Activated T-helper 9 cell treated with anti-CD3 and anti-CD28 coated beads, Interleukin-2, amount 50 U/mL, for 16 hours (primary cell): ENCODE measurements at places on chromosomes 5 and 9.

DNA sequence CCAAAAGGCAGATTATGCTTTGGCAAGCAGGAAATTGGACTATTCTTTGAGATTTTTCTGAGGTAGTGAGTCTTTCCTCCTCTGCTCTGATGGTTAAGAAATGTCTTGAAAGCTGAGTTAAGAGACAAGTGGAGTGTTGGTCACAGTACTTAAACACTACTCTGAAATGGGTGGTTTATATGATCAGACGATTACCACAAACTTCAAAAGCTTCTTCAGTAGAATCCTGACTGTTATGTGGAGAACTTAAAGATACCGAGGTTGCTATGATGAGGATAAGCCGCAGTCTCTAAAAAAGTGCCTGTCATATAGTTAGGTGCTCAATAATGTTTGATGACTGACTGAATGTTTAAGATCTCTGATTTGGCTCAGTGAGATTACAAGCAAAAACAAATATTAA is 24.3 kb downstream of the GCNT4 start:
- no peak for DNase-seq

- DNase-seq, result no peak
Observed at GRCh38 chr9:121748074-121748473, 96.6 kb downstream of the DAB2IP start.

DNA sequence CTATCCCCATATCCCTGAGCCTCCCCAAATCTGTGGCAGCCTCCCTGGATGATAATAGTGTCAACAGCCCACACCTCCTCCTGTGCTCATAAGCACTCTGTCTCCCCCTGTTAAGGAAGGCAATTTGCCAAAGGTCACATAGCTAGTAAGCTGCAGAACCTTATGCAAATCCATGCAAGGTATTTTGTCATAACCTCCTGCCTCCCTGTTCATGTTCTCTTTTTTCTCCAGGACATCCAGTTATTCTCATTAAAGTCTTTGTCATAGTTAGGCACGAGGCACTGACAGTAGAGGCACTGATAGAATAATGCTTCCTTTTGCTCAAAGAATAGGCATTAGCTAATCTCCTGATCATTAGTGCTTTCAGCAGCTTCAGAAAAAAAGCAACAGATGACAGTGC is 10.2 kb upstream of the AUH start:
- no peak for DNase-seq

GRCh38 chr5:83277154-83277553 is 194.4 kb upstream of the VCAN start:
- DNase-seq, result no peak

DNA sequence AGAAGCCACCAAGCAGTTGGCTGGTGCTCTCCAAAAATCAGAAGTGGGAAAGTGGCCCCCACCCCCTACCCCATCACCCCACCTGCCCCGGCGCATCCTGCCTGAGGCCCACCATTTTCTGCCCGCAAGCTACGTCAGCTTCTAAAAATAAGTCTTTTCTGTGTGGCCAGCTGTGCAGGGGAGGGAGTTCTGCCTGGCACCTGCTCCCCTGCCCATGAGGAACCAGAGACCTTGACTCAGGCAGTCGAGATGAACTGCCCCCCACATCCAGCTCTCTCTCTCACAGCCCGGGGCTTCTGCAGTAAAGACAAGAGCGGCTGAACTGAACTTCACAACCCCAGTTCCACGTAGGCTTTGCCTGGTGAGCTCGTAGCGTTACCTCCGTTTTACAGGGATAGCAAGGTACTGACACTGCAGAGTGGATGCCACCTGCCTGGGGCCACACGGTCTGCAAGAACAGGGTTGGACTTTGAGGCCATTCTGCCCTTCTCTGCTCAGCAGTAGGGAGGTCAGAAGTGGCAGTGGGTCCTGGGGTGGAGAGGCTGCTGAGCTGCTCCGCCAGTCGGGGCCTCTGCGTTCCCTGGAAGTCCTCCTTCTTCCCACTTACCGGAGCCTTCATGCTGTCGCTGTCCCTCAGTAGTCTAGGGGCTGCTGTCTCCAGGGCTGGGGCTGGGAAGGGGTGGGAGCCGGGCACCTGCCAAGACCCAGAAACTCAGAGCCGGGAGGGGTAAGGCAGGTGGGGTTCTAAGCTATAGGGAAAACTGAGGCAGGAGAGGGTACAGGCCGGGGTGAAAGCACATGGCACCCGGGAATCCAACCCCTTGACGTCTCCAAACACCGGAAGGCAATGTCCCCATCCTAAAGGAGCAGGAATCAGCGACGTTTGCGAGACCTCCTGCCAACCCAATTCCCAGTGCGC is 781 bp downstream of the ST6GALNAC4 start:
- DNase-seq, result no peak

DNA sequence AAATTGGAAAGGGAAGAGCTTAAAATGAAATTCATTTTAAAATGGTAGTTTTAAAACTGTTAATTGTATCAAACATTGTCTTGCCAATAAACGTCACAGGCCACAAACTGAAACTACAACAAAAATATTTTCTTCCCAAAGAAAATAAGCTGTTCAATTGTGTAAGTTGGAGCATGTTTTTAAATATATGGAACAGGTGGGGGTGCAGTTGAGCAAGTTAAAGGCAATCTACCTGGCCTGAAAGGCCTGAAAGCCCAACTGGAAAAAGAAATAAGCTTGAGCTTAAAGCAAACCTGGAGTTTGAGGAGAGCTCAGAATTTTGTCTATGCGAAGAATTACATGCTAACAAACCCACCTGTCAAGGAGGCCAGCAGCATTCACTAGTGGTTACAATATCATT is 439.5 kb downstream of the ACTL7B start:
- no peak for DNase-seq

- no peak for DNase-seq
Observed at GRCh38 chr9:78669591-78669990, 372.7 kb downstream of the PSAT1 start.

- DNase-seq, result peak; percentile 55
Observed at GRCh38 chr5:923281-923873, 30.7 kb downstream of the TRIP13 start.

- DNase-seq, result no peak
Observed at GRCh38 chr9:112179816-112180215, 4.7 kb upstream of the SUSD1 start.

- DNase-seq, result no peak
Observed at GRCh38 chr9:113532809-113533190, 69.3 kb downstream of the RGS3 start.

DNA sequence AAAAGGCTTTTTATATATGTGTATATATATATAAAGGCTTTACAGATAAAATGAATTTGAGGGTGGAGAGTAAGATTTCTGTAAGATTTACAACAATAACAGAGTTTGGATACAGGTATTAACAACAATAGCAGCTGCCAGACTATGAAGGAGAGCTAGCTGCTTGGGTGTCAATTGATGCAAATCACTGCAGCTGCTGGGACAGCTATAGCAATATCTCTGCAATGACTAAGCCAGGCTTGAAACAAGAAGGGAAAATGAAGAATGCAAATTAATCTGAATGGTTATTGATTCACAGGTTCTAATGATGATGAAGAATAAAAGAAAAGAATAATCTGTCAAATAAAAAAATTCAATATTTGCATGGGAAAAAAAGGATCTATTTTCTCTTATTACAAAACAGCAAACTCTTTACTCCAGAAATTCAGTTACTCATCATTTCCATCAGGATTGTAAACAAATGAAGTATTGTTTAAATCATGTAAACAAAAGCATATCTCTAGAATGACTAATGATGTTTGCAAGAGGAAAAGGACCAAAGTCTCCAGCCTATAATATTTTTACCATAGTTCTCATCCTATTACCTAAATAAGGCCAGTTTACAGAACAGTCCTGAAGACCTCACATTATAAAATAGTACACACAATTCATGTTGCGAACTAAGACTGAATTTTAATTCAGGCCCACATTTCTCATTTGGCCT is 219.0 kb downstream of the HTR1A start:
- no peak for DNase-seq

GRCh38 chr9:135506327-135507103 is 6.0 kb downstream of the MRPS2 start:
- no peak for DNase-seq

- DNase-seq, result no peak
Observed at GRCh38 chr5:143985832-143986515, 174.0 kb downstream of the HMHB1 start.

DNA sequence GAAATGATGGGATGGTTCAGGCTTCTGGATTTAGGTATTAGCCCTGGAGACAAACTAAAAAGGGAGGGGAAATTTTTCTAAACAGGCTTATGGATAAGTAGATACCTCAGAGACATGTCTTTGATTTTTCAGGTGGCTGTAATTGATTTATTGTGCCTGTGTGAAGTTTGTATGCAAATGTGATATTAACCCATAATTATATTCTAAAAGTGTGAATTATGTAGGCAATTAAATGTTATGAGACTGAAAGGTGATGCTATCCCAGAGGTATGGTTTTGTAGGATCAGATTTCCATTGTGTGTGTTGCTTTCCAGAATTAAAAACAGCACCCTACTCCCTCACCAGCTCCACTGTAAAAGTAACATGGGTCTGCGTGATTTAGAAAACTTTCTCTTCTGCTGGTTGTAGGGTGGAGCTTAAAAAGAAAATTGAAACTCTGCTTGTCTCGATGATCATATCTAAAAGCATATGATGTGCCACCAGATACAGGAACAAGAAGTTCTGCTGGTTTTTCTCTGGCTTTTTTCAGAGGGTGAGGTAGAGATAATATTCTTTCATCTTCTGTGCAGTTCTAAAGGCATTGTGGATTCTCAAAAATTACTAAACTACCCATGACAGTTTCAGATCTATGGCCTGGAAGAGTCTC is 71.8 kb upstream of the TAF11L2 start:
- DNase-seq, result no peak

GRCh38 chr5:6311568-6312501 is 66.5 kb downstream of the MED10 start:
- no peak for DNase-seq

DNA sequence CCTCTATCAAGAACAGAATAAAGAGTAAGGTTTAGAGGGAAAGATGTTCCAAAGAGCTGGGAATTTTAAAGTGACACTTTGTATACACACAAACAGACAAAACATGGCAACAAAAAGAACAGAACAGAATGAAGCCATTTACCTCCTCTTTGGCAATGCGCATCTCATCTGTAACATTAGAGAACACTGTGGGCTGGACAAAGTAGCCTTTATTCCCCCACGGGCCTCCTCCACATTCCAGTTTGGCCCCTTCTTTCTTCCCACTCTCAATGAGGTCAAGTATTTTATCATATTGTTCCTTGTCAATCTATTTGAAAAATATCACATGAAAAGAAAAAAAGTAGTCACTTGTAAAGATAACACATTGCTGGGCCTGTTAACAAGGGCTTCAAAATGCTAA is 41.0 kb downstream of the ALDH1A1 start:
- no peak for DNase-seq
